Amniotic epithelial cell (primary cell): ENCODE measurements at places on chromosomes 7 and 10.

GRCh38 chr7:114718861-114719260 is 203.0 kb upstream of the MDFIC start:
- no peak for DNase-seq

DNA sequence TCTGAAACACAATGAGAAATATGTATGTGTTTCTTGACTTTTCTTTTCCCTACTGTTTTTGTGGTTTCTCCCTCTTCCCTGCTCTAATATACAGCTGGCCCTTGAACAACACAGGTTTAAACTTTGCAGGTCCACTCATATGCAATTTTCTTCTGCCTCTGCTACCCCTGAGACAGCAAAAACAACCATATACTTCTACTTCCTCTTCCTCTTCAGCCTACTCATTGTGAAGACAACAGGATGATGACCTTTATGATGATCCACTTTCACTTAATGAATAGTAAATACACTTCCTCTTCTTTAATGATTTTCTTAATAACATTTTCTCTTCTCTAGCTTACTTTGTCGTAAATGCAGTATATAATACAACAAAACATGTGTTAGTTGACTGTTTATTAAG is 35.0 kb upstream of the DGKB start:
- DNase-seq, result no peak

DNA sequence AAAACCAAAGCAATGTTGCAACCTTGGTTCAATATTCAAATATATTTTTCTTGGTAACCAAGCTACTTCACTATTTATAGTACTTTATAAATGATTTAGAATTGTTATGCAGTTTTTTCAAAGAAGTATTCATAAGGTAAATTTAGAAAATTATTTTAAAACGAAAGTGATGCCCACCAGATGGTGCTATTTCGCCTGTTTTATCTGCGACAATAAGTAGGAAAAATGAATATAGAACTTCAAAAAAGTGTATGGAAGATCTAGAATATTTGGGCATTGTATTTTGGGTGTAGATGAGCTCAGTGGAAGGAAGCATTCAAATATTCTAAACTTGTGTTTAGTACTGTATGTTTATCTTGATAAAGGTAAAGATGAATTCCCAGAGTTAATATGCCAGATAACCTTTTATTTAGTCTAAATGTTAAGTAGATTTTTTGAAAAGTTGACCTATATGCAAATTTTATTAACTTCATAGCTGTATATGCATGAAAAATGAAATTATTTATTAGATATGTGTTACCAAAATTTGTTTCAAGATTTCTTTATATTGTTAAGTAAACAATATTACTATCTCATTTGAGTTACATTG is 93.2 kb downstream of the ADK start:
- DNase-seq, result peak; percentile 60

- peak; percentile 62 for DNase-seq
Observed at GRCh38 chr10:91493313-91493712, 83.2 kb downstream of the HECTD2 start.

- DNase-seq, result no peak
Observed at GRCh38 chr10:12327074-12327473, 22.3 kb upstream of the CAMK1D start.

DNA sequence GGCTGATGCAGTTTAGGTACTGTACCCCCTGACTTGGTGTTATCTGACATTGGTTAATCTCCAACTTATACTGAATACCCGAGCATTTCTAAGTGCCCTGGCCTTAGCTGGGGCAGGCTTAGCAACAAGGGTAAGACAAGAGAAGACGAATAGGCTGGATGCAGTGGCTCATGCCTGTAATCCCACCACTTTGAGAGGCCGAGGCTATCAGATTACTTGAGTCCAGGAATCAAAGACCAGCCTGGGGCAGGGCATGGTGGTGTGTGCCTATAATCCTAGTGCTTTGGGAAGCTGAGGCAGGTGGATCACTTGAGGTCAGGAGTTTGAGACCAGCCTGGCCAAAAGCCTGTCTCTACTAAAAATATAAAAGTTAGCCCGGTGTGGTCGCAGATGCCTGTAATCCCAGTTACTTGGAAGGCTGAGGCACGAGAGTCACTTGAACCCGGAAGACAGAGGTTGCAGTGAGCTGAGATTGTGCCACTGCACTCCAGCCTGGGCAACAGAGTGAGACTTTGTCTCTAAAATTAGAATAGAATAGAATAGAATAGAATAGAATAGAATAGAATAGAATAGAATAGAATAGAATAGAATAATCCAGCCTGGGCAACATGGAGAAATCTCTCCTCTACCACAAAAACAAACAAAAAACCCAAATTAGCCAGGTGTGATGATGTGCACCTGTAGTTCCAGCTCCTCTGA is 108.9 kb downstream of the BICC1 start:
- no peak for DNase-seq

- DNase-seq, result no peak
Observed at GRCh38 chr7:89312551-89312950, 517.0 kb upstream of the TEX47 start.

- no peak for DNase-seq
Observed at GRCh38 chr10:69224862-69225657, 4.9 kb downstream of the HKDC1 start.

- no peak for DNase-seq
Observed at GRCh38 chr10:52752801-52753445, 19.7 kb downstream of the MBL2 start.

- DNase-seq, result no peak
Observed at GRCh38 chr7:7650682-7651206, 10.2 kb downstream of the UMAD1 start.

GRCh38 chr7:158002486-158003080 is 585.0 kb downstream of the PTPRN2 start:
- DNase-seq, result no peak

DNA sequence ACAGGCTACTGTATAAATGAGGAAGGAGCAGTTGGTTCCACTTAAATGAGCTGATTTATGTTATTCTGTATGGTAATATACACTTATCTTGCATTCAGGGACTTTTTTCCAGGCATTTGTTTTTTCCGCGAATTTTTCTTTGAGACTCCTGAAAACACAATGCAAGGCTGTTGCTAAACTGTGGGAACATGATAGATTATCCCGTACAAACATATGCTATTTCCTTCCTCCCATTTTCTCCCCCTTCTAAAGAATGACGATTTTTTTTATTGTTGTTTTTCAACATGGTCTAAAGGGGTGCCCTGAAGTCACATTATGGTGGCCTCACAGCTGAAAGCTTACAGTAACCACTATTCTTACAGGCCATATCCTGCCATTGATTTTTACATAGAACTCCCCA is 523.9 kb upstream of the NRP1 start:
- no peak for DNase-seq

DNA sequence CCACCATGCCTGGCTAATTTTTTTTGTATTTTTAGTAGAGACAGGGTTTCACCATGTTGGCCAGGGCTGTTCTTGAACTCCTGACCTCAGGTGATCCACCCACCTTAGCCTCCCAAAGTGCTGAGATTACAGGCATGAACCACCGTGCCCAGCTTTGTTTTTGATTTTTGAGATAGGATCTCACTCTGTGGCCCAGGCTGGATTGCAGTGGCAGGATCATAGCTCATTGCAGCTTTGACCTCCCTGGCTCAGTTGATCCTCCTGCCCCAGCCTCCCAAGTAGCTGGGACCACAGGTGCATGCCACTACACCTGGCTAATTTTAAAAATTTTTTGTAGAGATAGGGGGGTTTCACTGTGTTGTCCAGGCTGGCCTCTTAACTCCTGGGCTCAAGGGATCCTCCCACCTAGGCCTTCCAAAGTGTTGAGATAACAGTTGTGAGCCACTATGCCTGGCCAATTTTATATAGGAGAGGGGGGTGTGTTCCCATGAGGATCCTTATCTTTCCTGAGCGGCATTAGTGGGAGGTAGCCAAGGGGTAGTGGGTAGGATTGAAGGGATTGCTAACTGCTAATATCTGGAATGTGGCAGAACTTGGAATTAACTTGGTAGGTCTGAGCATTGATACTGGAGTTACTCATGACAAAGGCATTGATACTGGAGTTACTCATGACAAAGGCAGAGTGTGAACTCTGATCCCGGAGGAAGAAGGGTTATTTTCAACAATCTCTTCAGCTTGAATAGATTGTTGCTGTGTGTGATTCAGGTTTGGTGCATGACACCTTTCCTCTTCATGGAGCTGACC is 1.0 kb upstream of the NOLC1 start:
- DNase-seq, result peak; percentile 70

DNA sequence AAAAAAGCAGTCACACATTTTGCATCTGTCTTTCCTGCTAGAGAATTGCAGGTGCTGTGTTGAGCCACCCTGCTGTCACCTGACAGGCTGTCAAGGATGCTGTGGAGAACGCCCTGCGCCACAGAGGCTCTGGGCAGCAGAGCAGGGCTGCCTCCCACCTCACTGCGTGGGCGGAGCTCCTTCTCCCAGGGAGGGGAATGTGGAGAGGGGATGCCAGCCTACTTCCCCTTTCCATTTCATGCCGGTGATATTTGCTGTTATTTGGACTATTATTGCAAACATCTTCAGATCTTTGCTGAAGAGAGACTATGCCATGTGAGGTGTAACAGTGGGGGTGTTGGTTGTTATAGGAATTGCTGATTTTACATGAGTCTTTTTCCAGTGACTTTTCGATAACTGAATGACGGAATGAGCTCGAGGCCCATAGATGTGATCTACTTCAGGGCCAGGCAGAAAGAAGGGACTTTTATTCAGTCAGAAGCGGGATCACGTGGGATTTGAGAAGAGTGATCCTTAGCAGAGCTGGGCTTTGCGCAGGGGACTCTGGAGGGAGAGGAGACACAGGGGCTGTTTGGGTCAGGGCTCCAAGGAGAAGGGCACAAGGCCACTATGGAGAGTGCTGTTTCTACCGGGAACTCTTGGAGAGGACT is 13.6 kb upstream of the PRKAG2 start:
- DNase-seq, result no peak

DNA sequence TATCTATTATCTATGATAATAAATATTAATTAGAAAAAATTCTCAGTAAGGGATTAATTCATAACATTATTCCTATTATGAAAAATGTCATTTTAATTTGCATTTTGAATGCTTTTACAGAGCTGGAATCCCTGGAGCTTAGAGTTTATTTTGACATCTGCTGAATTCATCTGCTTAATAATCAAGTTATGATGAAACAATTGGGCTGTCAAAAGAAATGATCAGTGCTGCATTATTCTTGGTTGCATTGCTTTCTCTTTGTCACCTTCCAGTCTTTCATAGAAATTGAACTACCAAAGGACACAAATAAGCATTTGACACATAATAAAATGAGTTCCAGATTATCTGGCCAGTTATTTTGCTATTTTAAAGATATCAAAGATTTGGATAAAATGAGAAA is 40.0 kb upstream of the MACC1 start:
- DNase-seq, result no peak

GRCh38 chr7:8119262-8119661 is 142.7 kb downstream of the ICA1 start:
- no peak for DNase-seq

DNA sequence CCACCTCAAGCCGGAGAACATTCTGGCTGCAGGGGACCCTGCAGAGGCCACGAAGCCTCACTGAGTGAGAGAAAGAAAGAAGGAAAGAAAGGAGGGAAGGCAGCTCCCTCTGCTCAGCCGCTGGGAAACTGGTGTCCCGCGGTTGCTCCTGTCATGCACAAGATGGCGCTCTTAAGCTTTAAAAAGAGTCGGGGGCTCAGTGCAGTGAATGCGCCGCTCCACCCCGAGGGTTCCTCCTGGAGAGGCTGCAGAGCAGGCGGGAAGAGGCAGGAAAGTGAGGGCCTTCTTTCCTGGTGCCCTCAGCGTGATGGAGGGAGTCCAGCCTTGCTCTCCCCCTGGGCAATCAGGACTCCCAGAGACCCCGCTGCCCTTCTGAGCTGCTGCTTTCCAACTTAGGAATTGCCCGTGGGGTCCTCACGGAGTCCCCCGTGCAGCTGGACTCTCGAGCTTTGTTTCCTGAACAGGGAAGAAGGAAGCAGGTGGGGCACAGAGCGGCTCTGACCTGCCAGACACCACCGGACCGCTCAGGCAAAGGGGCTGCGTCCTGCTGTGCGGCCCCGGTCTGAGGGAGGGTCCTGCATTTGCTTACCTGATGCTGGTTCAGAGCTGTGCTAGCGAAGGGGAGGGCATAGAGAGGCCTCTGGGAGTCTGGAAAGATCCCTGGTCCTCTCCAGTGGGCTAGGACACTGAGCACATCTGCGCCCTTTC is 141.9 kb upstream of the MKI67 start:
- no peak for DNase-seq

DNA sequence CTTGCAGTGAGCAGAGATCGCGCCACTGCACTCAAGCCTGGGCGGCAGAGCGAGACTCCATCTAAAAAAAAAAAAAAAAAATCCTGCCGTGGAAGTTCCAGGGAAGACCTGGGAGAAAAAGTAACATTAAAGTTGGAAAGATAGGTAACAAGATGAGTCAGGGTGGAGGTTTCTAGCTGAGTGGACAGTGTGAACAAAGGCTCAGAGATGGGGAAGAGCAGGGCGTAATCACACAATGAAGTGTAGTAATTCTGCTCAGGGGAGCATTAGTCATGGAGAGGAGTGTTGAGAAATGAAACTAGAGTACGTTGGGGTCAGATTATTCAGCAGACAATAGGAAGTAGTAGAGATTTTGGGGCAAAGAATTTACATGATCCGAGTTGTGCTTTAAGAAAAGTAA is 21.6 kb upstream of the WASL start:
- DNase-seq, result peak; percentile 88

DNA sequence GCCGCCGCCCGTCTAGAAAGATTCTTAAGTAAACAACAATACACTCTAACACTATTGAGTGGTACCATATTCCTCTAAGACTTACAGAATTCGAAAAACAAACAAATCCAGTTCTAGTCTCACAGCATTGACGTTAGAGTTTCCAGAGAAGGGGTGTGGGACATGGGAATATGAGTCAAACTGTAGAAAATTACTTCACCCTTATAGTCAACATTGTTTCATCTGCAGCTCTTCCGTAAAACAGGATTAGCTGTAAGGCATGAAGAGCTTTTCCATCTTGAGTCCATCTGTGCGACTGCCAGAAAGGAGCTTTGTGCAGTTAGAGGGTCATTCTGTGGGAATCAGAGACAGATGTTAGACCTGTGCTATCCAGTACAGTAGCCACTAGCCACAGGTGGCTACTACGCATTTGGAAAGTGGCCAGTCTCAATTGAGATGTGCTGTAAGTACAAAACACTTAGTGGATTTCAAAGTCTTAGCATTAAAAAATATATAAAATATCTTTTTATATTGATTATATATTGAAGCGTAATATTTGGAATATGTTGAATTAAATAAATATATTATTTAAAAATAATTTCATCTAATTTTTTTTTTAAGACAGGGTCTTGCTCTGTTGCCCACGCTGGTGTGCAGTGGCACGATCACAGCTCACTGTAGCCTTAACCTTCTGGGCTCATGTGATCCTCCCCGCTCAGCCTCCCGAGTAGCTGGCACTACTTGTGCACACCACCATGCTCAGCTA is 79.8 kb upstream of the MPP7 start:
- DNase-seq, result peak; percentile 35
